ENCODE measurements at places on chromosomes 5 and 9. TPM values are rescaled to one million over a fixed set of nuclear protein-coding genes. Genes with fewer than 3 reads are reported as not detected.
A peak's percentile ranks its signal among the peaks of the same experiment; 100 is the strongest.

- DNase-seq, result no peak
Observed at GRCh38 chr5:45288746-45289145, 407.4 kb downstream of the HCN1 start.

GRCh38 chr5:10620346-10620745 lies 56.5 kb downstream of the ANKRD33B start:
- peak; percentile 34 for DNase-seq

FSD1L gene
- 2.2 TPM for total RNA-seq

- no peak for DNase-seq
Observed at GRCh38 chr5:178462816-178463215, 127.4 kb downstream of the COL23A1 start.

- DNase-seq, result no peak
Observed at GRCh38 chr9:72428329-72428728, 63.3 kb upstream of the ZFAND5 start.

GRCh38 chr9:138024831-138025291 lies 147.3 kb downstream of the CACNA1B start:
- no peak for DNase-seq

DNA sequence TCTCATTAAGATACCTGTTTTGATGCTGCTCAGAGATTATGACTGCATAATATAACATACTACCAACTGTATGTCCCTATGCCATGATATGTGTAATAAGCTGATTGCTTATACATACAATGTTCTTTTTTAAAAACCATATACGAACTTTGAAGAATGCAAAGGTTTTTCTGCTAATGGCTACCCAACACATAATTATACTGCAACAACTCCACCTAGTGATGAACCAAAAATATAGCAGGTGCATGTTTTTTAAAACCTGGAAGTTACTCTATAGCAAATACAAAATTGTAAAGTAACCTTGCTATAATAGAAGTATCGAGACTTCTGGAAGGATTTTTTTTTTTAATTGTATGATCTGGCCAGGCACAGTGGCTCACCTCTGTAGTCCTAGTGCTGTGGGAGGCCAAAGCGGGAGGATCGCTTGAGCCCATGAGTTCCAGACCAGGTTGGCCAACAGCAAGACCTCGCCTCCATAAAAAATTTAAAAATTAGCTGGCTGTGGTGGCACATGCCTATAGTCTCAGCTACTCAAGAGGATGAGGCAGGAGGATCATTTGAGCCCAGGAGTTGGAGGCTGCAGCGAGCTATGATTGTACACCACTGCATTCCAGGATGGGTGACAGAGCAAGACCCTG lies 49.1 kb downstream of the HOMER1 start:
- peak; percentile 16 for DNase-seq

NR5A1 gene
- 0.40 TPM for total RNA-seq

DNA sequence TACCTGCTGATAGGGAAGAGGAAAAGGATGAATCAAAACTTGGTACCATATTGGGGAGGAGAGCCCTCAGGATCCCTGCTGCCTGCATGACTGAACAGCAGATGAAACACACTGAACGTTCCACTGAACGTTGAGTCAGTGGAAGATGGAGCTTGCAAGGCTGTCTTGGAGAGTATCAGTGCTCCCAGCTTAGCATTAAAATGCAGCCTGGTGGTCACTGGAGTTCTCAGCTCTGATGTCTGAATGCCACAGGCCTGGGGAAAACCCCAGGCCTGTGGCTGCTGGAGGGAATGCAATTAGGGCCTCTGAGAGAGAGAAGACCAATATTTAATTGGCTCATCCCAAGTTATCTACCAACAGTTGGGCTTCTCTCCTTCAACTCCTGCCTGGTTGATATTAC lies 54.5 kb downstream of the PDE4D start:
- no peak for DNase-seq

STPG3 gene
- total RNA-seq, result not detected

PCDHGB1 gene
- 0.29 TPM for total RNA-seq

PCDHB15 gene
- total RNA-seq, result 0.07 TPM

DNA sequence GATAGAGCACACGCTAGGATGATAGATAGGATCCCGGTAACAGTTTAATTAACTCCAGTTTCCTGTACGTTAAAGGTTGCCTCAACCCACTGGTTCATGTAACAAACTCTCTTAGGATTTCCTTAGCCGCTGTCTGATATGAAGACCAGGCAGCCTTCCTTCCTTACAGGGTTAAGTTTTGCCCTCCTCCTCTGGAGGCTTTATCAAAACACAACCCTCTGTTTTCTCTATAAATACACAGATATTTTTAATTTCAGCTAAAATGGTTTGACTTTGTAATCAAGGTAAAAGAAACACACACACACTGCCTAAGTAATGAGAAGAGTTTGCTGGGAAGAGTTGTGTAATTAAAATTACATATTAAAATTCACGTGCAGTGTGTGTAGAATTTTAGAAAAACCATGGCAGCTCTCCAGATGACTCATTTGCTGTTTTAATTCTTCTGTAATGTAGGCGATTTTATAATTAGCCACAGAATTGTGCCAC lies 369.8 kb downstream of the CSNK1G3 start:
- DNase-seq, result no peak

DNA sequence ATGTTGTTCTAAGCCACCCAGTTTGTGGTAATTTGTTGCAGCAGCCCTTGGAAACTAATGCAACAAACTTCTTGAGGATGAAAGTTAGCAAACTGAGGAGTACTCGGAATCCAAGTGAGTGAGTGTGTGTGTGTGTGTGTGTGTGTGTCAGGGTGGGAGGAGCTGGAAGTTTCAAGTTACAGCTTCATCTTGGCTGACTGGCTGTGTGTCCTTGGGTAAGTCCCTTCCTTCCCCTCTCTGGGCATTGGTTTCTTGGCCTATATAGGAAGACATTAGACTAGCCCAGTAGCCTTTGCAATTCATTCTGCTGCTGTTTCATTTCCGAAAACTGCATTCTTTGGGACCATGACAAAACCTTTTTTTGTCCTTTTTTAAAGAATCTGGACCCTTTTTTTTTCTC lies 157.2 kb downstream of the MELK start:
- no peak for DNase-seq

DNA sequence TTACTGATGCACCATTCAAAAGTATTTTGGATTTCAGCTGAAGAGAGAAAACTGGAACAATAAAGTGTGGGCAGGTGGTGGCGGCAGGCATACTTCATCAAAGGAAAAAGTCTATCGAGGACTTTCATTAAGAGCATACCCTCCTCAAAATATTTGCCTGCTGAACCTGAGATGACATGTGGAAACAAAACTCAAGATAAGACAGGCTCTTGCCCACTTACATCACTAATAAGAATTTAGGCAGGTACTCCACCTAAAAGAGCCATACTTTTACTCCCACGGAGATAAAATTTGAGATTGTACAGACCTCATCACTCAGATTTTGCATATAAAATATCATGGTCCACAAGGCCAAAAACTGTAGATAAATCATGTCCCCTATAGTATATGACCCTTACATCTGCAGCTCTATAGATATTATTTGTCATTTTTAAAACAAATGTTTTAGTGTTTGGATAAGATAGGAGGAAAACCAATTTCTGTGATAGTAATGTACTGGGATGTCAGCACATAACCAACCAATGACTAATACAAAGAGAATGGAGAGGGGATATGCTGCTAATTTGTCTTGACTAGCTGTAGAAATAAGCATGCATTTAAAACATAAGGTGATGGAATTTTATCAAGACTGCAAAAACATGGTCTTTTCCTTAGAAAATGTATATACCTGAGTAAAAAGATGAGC lies 730.6 kb upstream of the ZNF608 start:
- no peak for DNase-seq

THBS4 gene
- not detected for total RNA-seq

Data from K562 (cell line).